Activated T-helper 2 cell treated with anti-CD3 and anti-CD28 coated beads, Interferon-gamma antibody, Interleukin-2, Interleukin-4, amounts not matched to agents 10 μg/mL and 5 μg/mL and 100 μg/mL, durations not matched to agents 14 hours and 24 hours and 36 hours (primary cell): ENCODE measurements at places on chromosomes 5 and 9. TPM values are rescaled to one million over a fixed set of nuclear protein-coding genes. Genes with fewer than 3 reads are reported as not detected.

Gene FAM221B
- not detected in 2 replicates for total RNA-seq

Gene NR2F1-AS1
- not detected in 2 replicates for total RNA-seq

Gene GPR151
- total RNA-seq: not detected in 2 replicates

Gene JAKMIP2
- total RNA-seq: 4.1 and 4.9 TPM in 2 replicates

Gene SLC25A2
- total RNA-seq: 0.16 TPM in 1 of 2 replicates, not detected in the other

Gene DMRT3
- total RNA-seq: not detected in 2 replicates

Gene PPP2R2B
- 0.34 TPM in 1 of 2 replicates, not detected in the other for total RNA-seq

Gene NUTM2G
- not detected in 2 replicates for total RNA-seq

DNA sequence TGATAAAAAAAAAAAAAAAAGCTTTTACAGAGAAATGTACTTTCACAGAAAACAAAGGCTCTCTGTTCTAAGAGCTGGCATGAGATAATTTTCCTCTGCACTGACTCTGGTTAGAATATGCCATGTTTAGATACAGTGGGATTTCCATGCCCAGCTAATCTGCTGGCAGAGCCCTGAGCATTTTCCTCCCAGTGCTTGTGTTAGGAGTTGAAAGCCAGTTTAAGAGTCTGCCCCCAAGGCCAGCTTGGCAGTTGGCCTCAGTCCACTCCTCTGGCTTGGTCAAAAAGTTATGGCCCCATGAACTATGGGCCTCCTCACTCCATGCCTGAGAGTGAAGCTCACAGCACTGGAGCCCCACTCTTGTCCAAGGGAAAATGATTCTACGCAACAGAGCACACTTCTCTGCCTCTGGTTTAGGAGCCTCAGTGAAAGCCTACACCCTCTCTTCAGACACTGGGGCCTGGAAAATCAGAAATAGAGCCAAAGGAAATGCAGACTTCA is 21.9 kb downstream of the MOCS2 start:
- peaks cover 68% of the 10 kb centered on the region for H3K4me1 ChIP-seq
- peaks cover 2% of the 10 kb centered on the region for H3K27me3 ChIP-seq
- peaks cover 40% of the 10 kb centered on the region for H3K36me3 ChIP-seq
- H3K4me3 ChIP-seq: no peak overlapping the region
- H3K27ac ChIP-seq: no peak overlapping the region

DNA sequence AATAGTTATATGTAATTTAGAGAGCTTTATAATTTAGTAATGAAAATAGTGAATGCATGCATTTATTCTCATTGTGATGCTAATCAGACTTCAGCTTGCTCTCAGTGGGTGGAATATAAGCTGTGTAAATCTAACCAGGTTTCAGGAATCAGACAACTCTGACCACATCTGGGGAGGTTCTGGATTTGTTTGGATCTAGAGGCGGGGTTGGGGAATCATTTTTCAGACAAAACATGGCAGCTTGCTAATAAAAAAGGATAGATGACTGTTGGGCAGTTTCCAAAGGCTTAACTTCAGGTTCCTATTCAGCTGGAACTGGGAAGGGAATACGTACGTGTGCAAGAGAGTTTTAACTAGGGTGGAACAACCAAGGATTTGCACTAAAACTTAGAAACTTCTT is 43.2 kb upstream of the MAMDC2 start:
- no peak overlapping the region for H3K4me3 ChIP-seq
- no peak overlapping the region for H3K27ac ChIP-seq
- no peaks in the 10 kb centered on the region for H3K4me1 ChIP-seq
- peaks cover 7% of the 10 kb centered on the region for H3K27me3 ChIP-seq
- no peaks in the 10 kb centered on the region for H3K36me3 ChIP-seq

DNA sequence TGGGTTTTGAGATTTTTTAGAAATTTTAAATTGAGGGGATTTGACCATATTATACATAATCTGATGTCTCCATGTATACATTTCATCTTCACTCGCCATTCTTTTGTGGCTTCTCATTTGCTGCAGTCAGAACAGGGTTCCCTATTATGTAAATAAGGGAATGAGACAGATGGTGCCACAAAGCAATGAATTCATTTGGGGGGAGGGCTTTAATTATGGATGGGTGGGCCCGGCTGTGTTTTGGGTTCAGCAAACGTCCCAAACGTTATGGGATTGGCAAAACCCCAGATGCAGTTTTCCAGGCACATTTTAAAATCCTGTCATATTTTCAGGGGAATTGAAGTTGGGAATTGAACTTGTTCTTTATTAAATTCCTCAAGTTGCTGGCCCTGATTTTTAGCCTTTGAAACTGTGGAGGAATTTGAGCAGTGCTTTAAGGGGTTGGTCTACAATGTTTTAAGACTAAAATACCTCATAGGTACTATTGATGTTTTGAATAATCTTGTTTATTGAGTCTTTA is 558.5 kb upstream of the ZNF462 start:
- H3K27me3 ChIP-seq: no peaks in the 10 kb centered on the region
- DNase-seq: no peak

DNA sequence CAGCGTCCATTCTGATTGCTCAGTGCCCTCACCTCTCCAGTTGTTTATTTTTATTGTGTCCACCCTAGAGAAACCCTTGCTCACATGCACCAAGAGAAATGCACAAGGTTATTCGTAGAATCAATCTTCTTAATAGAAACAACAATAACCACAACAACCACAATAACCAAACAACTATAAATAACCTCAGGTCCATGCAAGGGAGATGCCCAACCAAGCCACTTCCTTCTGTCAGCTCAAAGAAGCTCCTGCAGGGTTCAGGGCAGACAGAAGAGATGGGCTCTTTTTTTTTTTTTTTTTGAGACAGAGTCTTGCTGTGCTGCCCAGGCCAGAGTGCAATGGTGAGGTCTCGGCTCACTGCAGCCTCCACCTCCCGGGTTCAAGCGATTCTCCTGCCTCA is 14.9 kb upstream of the TCOF1 start:
- no peaks in the 10 kb centered on the region for H3K36me3 ChIP-seq
- DNase-seq: no peak
- no peak overlapping the region for H3K27ac ChIP-seq
- no peak overlapping the region for H3K4me3 ChIP-seq
- H3K27me3 ChIP-seq: peaks cover 7% of the 10 kb centered on the region
- H3K4me1 ChIP-seq: peaks cover 15% of the 10 kb centered on the region

DNA sequence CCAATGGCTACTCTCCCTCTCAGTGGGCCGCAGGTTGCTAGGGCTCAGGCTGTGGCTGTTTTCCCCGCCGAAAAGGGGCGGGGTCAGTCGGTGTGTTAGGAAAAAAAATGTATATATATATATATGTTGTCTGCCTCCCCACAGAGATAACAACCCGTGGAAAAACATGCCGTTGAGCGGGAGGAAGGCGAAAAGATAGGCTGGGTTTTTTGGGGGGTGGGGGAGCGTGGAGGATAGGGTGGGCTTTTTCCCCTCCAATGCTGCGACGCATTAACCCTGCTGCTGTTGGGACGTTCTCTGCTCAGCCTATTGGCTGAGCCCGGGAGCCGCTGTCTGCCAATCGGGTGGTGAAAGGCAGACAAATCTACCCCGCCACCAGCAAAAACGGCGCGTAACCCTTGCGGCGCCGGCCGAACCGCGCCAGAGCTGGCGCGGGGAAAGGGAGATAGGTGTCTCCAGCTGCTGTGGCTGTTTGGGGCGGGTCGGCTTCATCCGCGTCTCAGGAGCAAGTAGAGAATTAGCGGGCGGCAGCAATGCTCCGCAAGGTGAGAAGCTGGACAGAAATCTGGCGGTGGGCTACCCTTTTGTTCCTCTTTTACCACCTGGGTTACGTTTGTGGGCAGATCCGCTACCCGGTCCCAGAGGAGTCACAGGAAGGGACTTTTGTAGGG is at the start of gene PCDHGC4:
TSS of gene PCDHGC4 (plus strand) at position 390 of the 671 bp plus-strand sequence. CDS start at position 534, 144 bp downstream.
- no peak for DNase-seq
- H3K4me1 ChIP-seq: peaks cover 1% of the 10 kb centered on the region
- H3K36me3 ChIP-seq: no peaks in the 10 kb centered on the region
- no peak within 1 kb of the TSS for H3K27ac ChIP-seq
- no peak within 1 kb of the TSS for H3K4me3 ChIP-seq

DNA sequence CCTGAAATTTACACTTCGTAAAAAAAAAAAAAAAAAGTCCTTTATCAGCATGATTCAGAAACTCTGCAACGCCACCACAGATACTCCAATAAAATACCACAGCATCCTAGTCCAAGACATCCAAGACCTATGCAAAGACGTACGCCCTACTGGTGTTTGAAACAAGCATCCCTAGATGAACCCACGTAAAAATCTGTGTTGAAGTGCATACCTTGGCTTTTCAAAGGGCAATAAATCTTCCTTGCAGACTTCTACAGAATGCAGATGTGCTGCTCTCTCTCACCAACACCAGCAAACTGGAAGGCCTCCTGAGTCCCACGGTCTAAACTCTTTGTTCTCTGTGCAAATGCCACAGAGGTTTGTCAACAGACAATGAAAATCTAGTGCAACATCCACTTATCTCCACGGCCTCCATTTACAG is 38.8 kb downstream of the MYO10 start:
- no peaks in the 10 kb centered on the region for H3K36me3 ChIP-seq
- H3K27ac ChIP-seq: no peak overlapping the region
- no peaks in the 10 kb centered on the region for H3K4me1 ChIP-seq
- no peak overlapping the region for H3K4me3 ChIP-seq
- DNase-seq: no peak

- H3K27me3 ChIP-seq: no peaks in the 10 kb centered on the region
- no peak overlapping the region for H3K27ac ChIP-seq
- H3K4me3 ChIP-seq: no peak overlapping the region
- peaks cover 91% of the 10 kb centered on the region for H3K36me3 ChIP-seq
- peaks cover 24% of the 10 kb centered on the region for H3K4me1 ChIP-seq
Observed at GRCh38 chr9:107325842-107326241, 42.8 kb downstream of the RAD23B start.

GRCh38 chr5:91186101-91186500 is 197.0 kb downstream of the ARRDC3 start:
- no peaks in the 10 kb centered on the region for H3K36me3 ChIP-seq
- DNase-seq: no peak
- peaks cover 27% of the 10 kb centered on the region for H3K4me1 ChIP-seq
- no peak overlapping the region for H3K4me3 ChIP-seq

GRCh38 chr5:53262348-53262970 is 152.9 kb upstream of the MOCS2 start:
- peaks cover 13% of the 10 kb centered on the region for H3K27me3 ChIP-seq
- no peak overlapping the region for H3K4me3 ChIP-seq
- H3K27ac ChIP-seq: no peak overlapping the region
- H3K36me3 ChIP-seq: no peaks in the 10 kb centered on the region
- DNase-seq: no peak

DNA sequence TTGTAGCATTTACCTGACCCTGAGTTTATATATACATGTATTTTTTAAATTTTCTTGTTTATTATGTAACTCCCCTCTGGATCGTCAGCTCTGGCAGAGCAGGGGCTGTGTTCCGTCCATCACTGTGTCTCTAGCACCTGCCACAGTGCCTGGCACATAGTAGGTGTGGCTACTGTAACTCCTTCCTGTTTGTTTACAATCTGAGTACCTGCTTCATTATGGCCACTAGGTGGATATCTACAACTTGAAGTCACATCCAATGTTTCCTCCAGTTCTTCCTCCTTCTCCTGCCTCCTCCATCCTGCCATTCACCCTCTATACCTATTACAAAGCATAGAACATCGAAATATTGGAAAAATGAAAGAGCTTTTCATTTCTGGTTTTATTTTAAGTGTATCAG is 14.2 kb upstream of the PPP1R2B start:
- no peak for DNase-seq
- no peak overlapping the region for H3K4me3 ChIP-seq
- peaks cover 2% of the 10 kb centered on the region for H3K27me3 ChIP-seq
- H3K36me3 ChIP-seq: no peaks in the 10 kb centered on the region
- H3K4me1 ChIP-seq: peaks cover 8% of the 10 kb centered on the region
- no peak overlapping the region for H3K27ac ChIP-seq

- DNase-seq: no peak
- no peak overlapping the region for H3K4me3 ChIP-seq
- H3K36me3 ChIP-seq: no peaks in the 10 kb centered on the region
- peaks cover 4% of the 10 kb centered on the region for H3K4me1 ChIP-seq
- H3K27me3 ChIP-seq: peaks cover 9% of the 10 kb centered on the region
Observed at GRCh38 chr5:160268121-160268520, 38.8 kb downstream of the FABP6 start.

DNA sequence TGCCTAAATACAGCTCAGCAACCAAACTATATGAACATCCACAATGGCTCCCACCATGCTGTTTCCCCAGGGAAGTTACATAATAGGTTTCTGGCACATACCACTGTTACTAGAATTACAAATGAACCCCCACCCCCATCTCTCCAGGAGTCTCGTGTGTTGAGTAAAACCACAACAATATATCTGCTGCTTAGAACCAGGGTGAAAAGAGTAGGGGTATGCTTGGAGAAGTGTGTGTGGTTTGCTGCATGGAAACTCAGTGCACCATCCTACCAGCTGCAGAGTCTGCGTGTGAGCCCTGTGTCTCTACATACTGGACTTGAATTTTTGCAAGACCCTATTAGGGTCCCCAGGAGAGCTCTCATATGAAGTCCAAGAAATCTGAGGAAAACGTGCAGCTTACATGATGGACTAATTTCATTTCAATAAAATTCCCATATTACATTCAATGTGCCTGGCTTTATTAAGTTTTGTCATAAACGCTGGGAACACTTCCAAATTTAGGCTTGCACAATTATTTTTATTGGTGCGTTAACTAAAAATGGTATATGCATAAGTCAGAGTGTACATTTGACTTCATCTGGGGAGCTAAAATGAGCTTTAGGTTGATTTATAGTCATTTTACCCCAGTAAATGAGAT is 104.5 kb upstream of the NFIB start:
- H3K4me3 ChIP-seq: no peak overlapping the region
- no peaks in the 10 kb centered on the region for H3K36me3 ChIP-seq
- no peaks in the 10 kb centered on the region for H3K4me1 ChIP-seq
- no peak overlapping the region for H3K27ac ChIP-seq
- DNase-seq: no peak

- no peaks in the 10 kb centered on the region for H3K4me1 ChIP-seq
- DNase-seq: no peak
- H3K4me3 ChIP-seq: no peak overlapping the region
- H3K27me3 ChIP-seq: no peaks in the 10 kb centered on the region
- no peaks in the 10 kb centered on the region for H3K36me3 ChIP-seq
Observed at GRCh38 chr9:81416476-81417298, 272.7 kb downstream of the TLE1 start.

- no peak overlapping the region for H3K4me3 ChIP-seq
- peaks cover 16% of the 10 kb centered on the region for H3K4me1 ChIP-seq
- DNase-seq: no peak
- no peaks in the 10 kb centered on the region for H3K27me3 ChIP-seq
- H3K36me3 ChIP-seq: no peaks in the 10 kb centered on the region
- H3K27ac ChIP-seq: no peak overlapping the region
Observed at GRCh38 chr5:55568654-55569512, 34.1 kb upstream of the PLPP1 start.
